CD4-positive, alpha-beta T cell treated with Interleukin-6 at 100 ng/mL for 8 hours (primary cell): ENCODE measurements at places on chromosomes 1 and 21.
A peak's percentile ranks its signal among the peaks of the same experiment; 100 is the strongest.

GRCh38 chr1:96845464-96845863 is 123.9 kb downstream of the PTBP2 start:
- DNase-seq = peak; percentile 1

- DNase-seq = no peak
Observed at GRCh38 chr1:50135716-50136115, 27.0 kb downstream of the ELAVL4 start.

DNA sequence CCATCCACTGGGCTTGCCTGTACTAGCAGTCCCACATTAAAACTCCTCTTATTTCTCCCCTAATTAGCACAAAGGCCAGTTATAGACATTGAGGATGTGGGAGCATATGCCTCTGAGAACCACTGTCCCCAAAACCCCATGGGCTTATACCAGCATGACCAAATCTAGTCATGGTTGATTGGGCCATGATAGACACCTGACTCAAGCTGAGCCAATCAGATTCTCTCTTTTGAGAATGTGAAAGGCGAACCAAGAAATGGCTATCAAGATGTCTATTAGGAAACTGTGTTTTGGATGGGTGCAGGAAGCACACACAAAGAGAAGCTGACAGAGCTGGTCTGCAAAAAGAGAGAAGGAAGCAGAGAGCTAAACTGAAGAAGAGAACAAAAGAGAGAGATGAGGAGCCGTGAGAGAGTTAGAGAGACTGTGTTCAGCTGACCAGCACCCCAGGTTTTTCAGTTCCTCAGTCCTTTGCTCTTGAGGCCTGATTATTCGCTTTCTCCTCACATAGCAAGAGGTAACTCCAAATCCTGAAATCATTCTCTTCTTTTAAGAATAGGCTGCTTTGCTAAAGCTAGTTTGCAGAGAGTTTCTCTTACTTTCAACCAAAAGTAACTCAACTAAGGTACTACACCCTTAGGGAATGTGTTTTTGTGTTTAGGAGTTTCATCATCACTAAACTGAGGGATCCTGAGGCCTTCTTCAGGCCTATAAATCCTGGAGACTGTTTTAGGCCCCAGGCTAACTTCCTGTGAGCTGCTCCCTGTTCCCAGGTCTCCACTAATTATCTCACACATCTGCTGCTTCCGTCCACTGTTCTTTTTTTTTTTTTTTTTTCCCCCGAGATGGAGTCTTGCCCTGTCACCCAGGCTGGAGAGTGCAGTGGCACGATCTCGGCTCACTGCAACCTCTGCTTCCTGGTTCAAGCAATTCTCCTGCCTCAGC is 7.9 kb upstream of the TIPRL start:
- DNase-seq = no peak

GRCh38 chr1:47682786-47683350 is 245.0 kb downstream of the FOXD2 start:
- no peak for DNase-seq

- no peak for DNase-seq
Observed at GRCh38 chr1:115729756-115730155, 38.8 kb downstream of the CASQ2 start.

GRCh38 chr1:83818916-83819315 is 180.0 kb downstream of the TTLL7 start:
- DNase-seq = no peak

GRCh38 chr1:25095635-25096200 is 136.6 kb downstream of the SYF2 start:
- peak; percentile 20 for DNase-seq

DNA sequence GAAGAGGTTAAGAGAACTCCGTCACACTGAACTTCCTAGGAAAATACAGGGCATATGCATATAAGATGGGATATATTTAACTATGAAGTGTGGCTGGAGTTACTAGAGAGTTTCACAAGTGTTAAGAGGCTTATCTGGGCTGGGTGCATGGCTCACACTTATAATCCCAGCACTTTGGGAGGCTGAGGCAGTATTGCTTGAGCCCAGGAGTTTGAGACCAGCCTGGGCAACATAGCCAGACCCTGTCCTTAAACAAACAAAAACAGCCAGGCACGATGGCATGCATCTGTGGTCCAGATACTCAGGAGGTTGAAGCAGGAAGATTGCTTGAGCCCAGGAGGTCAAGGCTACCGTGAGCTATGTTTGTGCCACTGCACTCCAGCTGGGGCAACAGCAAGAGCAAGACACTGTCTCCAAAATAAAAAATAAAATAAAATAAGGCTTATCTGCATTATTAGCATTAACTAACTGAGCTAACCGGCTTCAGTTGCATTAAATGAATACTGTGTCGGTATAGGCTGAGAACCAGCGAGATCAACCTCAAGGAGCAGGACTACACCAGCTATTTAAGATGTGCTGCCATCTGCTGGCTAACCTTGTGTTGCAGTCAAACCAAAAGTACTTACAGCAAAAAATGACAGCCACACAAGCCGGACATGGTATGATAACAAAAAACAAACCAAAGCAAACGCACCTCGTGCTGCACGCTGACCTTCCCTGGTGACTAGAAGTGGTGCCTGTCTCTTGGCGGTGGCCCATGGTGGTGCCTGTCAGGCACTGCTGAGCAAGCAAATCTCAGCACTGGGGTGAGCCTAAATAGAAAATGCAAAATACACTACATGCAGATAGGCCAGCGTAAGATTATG is 19.7 kb upstream of the RBBP5 start:
- peak; percentile 66 for DNase-seq

GRCh38 chr21:19921211-19921610 is 1077.0 kb upstream of the NCAM2 start:
- no peak for DNase-seq

GRCh38 chr1:8681911-8682310 is 135.5 kb downstream of the RERE start:
- no peak for DNase-seq

GRCh38 chr1:228647523-228648444 is 87.5 kb upstream of the RHOU start:
- peak; percentile 7 for DNase-seq

GRCh38 chr1:7519181-7519860 is 251.8 kb upstream of the VAMP3 start:
- DNase-seq = no peak

DNA sequence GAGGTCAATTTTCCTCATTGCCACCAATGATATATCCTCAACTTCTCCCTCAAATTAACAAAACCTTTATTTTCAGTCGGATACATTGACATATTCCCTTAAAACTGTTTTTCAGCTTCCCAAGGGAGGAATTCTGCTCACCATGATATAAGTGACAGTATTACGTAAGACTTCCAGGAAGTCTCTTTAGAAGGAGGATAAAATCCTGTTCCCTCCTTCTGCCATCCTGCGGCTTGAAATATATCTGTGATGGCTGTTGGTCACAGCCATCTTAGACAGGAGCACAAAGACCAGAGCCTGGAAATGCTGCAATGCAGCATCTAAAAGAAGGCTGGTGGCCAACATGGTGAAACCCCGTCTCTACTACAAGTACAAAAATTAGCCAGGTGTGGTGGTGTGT is 270.4 kb downstream of the GPATCH2 start:
- no peak for DNase-seq

GRCh38 chr1:33244809-33245186 is 11.5 kb upstream of the ZNF362 start:
- no peak for DNase-seq

GRCh38 chr1:24393892-24394291 is 19.7 kb downstream of the STPG1 start:
- DNase-seq = no peak

- DNase-seq = no peak
Observed at GRCh38 chr1:17847111-17847510, 92.0 kb downstream of the ACTL8 start.

GRCh38 chr1:68379085-68379478 is 70.7 kb downstream of the RPE65 start:
- DNase-seq = no peak

GRCh38 chr1:226378071-226378470 is 29.8 kb downstream of the PARP1 start:
- DNase-seq = no peak

DNA sequence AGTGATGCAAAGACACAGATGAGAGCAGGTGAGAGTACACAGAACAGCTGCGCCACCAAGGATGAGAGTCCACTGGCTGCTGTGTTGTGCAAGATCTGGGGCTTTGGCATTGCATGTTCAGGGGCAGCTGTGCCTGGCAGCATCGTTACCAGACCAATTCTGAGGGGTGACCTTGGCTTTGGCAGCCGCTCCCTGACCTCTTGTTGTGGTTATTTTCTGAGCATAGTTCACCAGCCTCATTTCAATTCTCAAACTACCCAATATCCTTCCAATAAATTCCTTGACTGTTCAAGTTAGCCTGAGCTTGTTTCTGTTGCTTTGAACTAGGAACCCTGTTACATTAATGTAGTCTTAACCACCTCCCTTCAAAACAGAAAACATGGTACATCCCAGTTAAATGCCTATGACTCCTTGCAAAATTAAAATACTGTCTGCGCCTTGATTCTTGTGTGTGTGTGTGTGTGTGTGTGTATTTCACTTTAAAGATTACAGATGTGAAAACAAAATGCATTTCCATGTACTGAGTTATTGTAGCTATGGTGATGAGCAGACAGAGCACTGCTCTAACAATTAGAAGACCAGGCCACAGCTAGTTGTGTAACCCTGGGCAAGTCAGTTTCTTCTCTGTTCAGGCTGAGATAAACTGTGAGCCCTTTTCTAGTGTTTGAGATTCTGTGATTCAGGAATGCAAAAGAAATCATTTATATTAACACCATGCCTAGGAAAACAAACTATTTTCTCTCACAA is 106.3 kb upstream of the GUCA2B start:
- DNase-seq = no peak

DNA sequence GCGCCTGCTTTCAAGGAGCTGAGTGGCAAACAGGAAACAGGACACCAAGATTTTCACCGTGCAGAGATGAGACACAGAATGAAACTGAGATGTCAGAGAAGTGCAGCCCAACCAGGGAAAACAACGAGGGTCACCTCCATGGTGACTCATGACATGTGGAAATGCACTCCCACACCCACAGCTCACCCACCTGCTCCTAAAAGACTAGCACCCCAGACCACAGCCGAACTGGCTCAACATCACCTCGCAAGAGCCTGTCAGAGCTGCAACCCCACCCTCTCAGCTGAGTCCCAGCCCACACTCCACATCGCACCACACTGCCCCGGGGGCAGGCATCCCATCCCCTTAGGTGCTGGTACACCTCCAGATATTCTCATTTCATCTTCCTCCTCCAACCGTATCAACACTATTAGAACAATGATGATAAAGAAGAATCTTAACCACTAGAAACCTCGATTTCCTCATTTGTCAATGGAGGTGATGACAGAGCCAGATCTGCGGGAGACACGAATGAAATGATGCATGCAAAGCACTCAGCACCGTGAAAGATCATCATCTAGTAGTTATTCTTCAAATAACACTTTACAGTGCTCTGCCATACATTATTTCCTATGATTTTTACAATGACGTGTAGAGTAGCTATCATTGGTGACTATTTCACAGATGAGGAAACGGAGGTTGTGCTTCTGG is 103.2 kb downstream of the DMRTB1 start:
- DNase-seq = no peak

DNA sequence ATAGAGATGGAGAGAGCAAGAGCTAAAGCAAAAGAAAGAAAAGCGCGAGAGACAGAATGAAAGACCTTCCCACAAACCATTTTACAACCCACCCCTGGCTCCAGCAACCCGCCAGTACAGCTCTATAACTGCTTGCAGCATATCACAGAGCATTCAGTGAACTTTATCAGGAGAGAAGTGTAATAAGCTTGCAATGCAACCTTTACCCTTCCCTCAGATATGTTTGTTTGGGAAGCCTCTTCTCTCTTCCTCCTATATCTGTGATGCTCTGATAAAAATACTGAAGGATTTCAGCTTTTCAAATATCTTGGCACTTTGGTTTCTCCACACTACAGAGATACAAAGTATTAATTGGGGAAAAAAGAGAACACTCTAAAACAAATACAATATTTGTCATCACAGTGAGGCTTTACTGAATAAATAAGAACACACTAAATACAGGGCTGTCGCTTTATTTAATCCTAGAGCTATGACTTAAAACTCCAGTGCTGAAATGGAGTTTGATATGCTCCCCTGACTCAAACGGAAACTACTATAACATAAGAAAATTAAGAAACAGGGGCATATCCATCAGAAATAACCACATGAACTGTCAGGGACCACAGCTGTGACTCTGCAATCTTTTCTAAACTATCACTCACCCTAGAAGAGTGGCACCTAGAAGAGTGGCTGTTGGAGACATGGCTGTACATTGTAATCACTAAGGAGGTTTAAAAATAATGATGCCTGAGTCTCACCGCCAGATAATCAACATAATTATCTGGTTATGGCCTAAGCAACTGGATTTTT is 6.7 kb downstream of the CRP start:
- no peak for DNase-seq

GRCh38 chr1:80639777-80640533 is 1160.8 kb upstream of the ADGRL2 start:
- DNase-seq = no peak

GRCh38 chr1:37461698-37462436 is 12.5 kb upstream of the ZC3H12A start:
- no peak for DNase-seq

GRCh38 chr1:228734881-228735801 is at the start of gene RHOU:
RHOU (plus strand) TSS chr1:228735479; CDS start chr1:228735743, 264 bp downstream.
- DNase-seq = peak; percentile 60

DNA sequence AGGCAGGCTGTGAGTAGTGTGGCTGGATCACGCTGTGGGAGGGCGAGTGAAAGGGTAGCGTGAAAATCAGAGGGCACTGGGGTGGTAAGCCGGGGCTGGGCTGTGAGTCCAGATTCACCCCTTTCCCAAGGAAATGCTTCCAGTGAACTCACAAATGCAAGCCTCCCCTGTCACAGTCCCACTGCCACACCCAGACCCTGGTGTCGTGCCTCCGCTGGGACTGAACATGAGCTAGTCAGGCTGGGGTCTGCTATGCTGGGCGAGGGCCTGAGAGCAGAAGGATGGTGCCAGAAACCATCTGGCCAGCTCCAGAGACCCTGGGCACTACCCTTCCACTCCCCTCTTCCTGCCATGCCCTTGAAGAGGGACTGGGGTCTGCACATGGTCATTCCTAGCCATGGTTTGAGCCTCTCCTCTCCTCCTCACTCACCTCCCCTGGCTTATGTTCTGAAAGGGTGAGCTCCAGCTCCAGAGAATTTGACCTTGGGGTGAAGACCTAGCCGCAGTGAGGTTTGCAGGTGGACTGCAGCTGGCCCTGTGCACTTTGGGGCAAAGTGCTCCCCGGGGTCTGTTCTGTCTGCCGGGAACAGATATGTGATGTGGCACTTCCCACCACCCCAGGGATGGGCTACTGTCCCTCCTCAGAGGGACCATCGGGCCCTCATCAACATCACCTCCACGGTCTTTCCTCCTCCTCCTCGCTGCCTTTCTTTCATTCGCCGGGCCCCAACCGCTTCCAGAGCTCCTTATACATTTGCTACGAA is 365.6 kb downstream of the RPS6KC1 start:
- DNase-seq = no peak

GRCh38 chr1:215277532-215277931 is 195.0 kb downstream of the KCNK2 start:
- DNase-seq = no peak

GRCh38 chr1:244431166-244431565 is 20.5 kb downstream of the ADSS2 start:
- DNase-seq = no peak

- DNase-seq = no peak
Observed at GRCh38 chr1:20148571-20149500, 9.7 kb downstream of the PLA2G2F start.
